ENCODE measurements at places on chromosomes 16 and 17.

DNA sequence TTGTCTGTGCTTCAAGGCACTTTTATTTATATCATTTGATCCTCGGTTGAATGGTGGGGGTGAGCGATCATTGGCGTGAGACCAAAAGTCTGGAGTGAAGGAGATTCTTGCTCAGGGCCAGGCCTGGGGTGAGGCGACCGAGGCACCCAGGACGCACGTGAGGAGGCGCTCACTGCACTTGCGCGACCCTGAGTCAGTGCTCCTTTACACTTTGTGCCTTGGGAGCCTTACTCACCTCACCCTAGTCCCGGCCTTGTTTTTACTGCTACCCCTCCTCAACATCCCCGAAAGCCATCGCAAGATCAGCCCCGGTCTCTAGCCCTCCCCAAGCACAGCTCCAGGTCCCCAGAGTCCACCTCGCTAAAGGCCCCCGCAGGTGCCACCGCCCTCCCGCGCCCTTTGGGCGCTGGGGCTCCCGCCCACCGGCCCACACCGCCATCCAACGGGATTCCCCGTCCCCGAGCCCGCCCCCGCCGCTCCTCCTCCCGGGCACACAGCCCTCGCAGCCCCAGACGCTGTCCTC is 496 bp downstream of the EZH1 start:
- peak; percentile 59 for DNase-seq

DNA sequence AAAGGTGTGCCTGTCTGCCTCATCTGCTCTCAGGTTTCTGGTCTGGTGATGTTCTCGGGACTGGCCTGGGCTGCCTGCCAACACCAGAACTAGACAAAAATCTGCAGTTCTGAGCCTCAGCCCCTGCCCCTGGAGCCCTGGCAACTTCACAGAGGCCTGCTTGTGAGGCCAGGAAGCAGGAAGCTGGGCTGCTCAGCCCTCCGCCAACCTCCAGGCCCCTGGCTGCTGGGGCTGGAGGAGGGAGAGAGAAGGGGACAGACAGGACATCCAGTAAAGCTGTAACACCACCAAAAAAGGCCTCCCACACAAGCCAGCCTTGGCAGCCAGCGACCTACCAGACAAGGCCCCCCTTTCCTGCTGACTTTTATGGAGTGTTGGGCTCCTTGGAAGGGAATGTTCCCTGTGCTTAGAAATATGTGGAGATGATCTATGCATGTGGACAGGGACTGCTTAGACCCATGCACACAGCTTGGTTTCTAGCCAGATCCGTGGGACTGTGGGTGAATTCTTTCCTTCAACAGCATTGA is 157.6 kb downstream of the XYLT1 start:
- DNase-seq: no peak

- peak; percentile 9 for DNase-seq
Measured at GRCh38 chr17:309361-309888, 43.2 kb downstream of the RPH3AL start.

GRCh38 chr17:66900126-66901010 is 64.1 kb upstream of the CACNG4 start:
- DNase-seq: no peak

DNA sequence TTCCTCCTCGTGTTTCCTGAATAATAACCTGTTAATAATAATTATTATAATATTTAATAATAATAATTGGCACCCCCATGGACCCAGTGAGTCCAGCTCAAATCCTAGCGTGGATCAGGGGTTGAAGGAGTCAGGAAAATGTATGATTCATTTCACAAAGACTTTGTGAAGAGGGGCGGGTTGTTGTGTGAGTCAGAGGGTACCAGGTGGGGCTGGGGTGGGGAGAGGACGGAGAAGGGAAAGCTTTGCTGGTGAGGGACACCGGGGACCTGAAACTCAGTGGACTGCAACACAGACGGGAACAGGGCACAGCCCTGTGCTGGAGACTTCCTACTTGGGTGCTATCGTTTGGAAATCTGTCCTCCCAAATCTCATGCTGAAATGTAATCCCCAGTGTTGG is 3.1 kb upstream of the ADORA2B start:
- DNase-seq: peak; percentile 57

Measured in iris pigment epithelial cell (primary cell).